ENCODE measurements at places on chromosomes 11 and 22.

GRCh38 chr11:1667121-1667850 lies 29.7 kb upstream of the KRTAP5-6 start:
- DNase-seq: no peak

DNA sequence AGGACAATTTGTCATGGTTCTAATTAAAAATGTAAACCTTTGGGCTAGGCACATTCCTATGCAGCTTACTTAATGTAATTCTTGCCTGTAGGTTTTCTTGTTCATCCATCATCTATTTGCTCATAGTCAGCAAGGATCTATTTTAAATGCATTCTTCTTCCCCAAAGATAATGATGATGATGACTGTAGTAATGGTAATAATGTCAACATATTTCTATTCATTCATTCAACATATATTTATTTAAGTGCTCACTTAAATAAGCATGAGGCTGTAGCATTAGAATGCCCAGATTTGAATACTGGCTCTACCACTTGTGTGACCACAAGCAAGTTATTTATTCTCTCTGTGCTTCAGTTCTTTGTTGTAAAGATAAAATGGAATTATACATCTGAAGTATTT lies 169.6 kb upstream of the SYN3 start:
- DNase-seq: no peak

- no peak for DNase-seq
Measured at GRCh38 chr22:50304528-50305392, 2.7 kb downstream of the PLXNB2 start.

DNA sequence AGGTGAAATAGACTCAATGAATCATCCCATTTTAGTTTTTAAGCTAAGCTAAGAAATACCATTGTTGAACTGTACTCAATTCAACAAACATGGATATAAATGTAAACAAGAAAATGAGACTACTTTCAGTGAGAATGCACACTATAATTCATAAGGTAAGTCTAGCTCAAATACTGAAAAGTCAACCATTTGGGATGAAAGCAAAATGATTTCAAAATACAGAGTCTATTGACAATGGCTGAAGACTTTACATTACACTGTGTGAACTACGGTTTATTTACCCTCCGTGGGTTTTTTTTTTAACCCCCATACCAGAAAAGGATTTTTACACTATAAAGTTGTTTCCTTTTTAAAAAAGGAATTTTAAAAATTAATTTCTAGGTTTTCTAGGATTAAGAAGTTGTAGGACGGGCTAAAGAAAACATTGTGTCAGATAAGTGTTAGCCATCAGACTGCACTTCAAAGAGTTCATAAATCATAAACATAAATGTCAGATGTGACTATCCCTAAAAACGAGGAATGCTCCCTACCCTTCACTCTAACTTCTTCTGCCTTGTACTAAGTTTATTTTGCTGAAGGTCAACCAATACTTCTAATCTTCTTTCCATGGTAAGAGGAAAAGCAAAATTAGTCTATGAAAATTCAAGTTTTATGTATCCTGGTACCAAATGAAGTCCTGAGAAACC lies 83.0 kb downstream of the FCHSD2 start:
- no peak for DNase-seq

DNA sequence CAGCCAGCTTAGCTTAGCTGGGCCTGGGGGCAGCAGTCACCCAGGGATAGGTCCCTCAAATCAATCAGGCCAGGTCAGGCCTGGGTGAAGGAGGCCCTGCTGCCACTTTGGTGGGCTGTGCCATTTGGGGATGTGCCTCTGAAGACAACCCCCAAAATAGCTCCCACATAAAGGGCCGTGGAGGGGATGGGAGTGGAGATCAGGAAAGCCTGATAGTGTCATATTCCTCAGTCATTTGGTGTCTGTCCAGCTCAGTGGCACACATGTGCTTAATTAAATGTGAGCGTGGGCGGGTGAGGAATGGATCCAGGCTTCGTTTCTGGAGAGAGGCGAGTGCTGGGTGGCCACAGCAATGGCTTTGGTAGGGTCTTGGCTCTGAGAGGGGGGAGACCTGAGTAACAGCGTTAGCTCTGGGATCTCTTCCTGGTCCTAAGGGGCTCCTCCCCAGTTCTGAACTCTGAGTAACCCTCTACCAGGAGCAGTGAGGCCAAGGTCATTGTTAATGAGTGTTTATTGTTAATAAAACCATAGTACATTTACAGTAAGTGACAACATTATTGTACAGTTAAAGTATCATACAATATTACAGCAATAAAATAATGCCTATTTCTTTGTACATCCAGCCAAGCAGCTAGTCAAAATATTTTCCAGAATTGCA lies 45.2 kb downstream of the NAT10 start:
- no peak for DNase-seq

GRCh38 chr11:30594646-30595411 lies 8.7 kb upstream of the MPPED2 start:
- no peak for DNase-seq

DNA sequence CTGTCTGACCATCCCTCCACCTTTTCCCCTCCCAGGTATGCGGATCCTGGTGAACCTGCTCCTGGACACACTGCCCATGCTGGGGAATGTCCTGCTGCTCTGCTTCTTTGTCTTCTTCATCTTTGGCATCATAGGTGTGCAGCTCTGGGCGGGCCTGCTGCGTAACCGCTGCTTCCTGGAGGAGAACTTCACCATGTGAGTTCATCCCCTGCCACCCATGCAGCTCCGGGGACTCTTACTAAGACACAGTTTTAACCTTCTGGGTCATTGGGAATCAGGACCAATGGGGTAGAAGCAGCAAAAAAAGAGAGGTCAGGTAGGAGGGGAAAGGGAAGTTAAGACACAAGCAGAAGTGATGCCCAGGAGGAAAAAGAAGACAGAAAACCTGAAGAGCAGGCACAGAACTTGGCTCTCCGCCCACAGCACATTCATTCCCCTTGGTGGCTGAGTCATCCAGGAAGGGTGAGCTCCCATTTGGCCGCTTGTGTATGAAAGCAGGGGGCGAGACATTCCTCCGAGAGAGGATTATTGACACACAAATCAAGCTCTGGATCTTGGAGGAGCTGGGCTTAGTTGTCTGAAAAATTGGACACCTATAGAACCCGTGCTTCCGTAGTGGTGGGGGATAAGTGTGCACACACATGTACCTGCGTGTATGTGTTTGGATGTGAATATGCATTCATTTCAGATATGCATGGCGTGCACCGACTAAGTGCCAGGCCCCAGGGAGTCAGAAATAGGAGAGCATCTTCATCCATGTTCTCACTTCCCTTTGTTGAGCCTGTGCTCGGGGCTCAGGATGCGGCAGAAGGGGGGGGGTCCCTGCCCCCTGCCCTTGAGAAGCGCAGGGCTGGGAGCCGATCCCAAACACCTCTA lies 64.2 kb downstream of the CACNA1I start:
- no peak for DNase-seq

- DNase-seq: no peak
Measured at GRCh38 chr11:129242855-129243254, 50.7 kb upstream of the ARHGAP32 start.

DNA sequence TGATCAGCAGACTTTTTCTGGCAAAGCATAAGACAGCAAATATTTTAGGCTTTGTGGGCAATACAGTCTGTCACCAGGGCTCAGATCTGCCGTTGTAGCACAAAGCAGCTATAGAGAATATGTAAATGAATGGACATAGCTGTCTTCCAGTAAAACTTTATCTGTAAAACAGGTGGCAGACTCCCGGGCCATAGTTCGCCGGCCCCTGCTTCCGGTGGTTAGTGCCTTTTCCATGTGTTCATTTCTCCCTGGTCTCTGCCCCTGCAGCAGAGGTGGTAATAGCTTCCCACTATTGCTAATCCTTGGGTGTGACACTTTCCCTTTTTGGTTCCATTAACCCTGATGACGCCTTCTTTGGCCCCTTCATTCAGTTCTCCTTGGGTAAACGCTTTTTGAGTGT lies 93.7 kb upstream of the LDLRAD3 start:
- DNase-seq: no peak

GRCh38 chr11:12113294-12113693 lies 2.9 kb downstream of the MICAL2 start:
- DNase-seq: no peak

- DNase-seq: no peak
Measured at GRCh38 chr11:88324562-88325345, 12.8 kb downstream of the CTSC start.

- no peak for DNase-seq
Measured at GRCh38 chr11:68002938-68003845, 705 bp downstream of the UNC93B1 start.

GRCh38 chr11:4607096-4607495 lies 935 bp downstream of the TRIM68 start:
- no peak for DNase-seq

- DNase-seq: no peak
Measured at GRCh38 chr11:102462610-102463009, 10.0 kb upstream of the TMEM123 start.

DNA sequence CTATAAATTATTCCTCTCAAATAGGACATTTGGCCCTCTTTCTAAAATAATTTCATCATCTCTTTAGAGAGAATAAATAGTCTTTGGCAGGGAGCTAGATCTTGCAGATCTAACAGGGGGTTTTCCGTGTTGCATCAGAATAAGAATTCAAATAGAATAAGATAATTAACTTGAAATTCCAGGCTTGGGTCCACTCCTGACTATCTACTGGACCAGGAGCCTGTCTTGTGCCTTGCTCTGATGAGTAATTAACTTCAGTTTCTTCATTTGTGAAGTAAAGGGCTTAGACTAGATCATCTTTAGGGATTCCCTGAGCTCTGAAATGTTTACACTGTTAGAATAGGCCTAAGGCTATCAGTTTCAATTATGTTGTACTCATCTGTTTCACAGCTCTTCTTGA lies 23.5 kb upstream of the TMEM123 start:
- no peak for DNase-seq

- no peak for DNase-seq
Measured at GRCh38 chr22:23565915-23566704, 14.0 kb downstream of the IGLL1 start.

DNA sequence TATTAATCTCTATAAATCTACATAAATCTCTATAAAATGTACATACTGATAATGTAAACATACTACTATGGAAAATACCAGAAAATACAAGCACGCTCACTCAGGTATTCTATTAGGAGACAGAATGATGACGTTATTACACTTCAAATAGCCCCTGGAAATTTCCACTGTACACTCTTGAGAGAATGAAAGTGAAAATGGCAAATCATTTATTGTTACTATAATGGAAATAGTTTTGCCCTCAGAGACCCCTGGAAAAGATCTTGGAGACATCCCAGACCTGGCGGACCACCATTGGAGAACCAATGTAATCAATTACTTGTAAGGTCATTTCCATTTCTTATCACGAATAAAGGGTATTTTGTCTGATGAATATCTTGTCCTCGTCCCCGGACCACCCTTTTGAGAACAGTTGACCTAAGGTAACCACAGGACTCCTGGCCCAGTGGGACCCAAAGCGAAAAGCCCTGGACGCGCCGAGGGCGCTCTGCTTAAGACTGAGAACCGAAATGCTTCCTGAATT lies 509 bp upstream of the PRRG4 start:
- no peak for DNase-seq

GRCh38 chr22:24445481-24446259 lies 18.3 kb downstream of the ADORA2A start:
- DNase-seq: no peak

- no peak for DNase-seq
Measured at GRCh38 chr22:45740236-45740635, 68.6 kb downstream of the ATXN10 start.

- no peak for DNase-seq
Measured at GRCh38 chr11:77115181-77115611, 12.6 kb downstream of the OMP start.

- no peak for DNase-seq
Measured at GRCh38 chr11:67357831-67358670, 4.7 kb upstream of the POLD4 start.

DNA sequence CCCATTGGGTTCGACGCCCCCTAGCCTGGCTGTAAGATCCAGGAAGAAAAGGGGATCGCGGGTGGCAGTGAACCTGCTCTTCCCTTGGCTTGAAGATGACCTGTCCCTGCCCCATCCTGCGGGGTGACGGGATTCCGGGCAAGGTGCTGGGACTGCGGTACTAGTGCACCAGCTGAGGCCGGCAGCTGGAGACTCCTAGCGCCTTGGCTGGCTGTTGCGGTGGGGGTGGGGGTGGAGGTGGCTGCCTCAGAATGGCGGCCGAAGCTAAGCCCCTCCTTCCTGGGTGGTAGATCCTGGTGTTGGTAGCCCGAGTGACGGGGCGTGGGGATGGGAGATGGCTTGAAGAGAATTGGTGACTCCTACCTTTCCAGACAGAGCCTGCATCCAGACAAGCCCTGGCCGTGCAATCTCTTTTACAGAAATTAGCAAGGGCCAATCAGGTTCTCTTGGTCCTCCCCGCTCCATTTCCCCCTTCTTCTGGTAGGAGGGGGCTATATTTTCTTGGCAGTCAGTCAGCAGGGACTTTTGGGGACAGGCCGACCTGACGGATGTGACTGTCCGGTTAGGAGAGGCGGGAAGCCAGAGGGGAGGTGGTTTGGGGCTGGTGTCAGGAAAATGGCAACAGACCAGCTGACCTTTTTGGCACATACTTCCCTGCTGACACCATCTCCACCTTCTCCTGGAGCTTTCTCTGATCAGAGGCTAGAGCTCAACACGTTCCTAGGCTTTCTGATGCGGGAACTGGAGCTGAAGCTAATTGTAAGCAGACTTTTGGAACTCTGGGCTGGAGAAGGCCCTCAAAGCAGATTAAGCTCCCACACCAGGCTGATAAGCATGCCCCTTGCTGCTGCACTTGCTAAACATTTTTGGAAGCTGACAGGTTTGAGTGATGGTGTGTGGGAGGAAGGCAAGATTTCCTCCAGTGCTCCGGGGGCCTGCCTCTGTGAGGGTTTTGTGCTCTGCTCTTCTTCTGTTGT lies 2.0 kb downstream of the NAV2 start:
- no peak for DNase-seq

DNA sequence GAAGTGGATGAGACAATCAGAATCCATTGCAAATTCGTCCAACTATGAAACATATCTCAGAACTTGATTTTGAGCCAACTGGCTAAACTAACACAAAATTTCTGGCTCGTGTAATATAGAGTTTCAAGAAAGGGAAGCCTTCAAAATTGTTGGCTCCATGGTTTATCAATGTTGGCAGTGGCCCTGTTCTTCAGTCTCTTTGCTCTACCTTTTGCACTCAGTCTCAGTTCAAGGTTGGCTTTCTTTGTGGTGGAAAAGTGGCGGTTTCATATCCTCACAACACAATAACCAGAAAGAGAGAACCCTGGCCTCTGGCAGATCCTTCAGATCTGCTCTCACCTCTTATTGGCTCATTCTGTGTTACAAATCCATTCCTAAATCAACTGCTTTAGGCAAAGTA lies 473.8 kb upstream of the API5 start:
- no peak for DNase-seq

- DNase-seq: no peak
Measured at GRCh38 chr11:12674571-12674935, 332 bp downstream of the TEAD1 start.

GRCh38 chr11:32658639-32659406 lies 75.2 kb downstream of the EIF3M start:
- no peak for DNase-seq

DNA sequence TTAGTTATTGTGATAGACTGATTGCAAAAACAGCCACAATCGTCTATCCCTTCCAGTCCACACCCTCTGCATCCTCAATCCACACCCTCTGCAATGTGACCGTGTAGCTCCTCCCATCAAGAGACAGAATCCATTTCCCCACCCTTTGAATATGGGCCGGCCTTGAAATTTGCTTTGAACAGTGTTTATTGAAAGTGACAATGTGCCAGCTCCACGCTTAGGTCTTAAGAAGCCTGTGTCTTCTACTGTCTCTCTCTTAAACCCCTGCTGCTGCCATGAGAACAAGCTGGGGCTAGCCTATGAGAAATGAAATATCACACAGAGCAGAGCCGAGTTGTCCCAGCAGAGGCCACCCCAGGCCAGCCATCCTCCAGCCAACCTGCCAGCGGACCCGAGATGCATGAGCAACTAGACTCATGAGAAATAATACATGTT lies 22.3 kb upstream of the MICAL2 start:
- DNase-seq: no peak
